ENCODE measurements at places on chromosomes 2 and 18.

- DNase-seq: no peak
Measured at GRCh38 chr2:158498749-158499136, 42.0 kb downstream of the PKP4 start.

DNA sequence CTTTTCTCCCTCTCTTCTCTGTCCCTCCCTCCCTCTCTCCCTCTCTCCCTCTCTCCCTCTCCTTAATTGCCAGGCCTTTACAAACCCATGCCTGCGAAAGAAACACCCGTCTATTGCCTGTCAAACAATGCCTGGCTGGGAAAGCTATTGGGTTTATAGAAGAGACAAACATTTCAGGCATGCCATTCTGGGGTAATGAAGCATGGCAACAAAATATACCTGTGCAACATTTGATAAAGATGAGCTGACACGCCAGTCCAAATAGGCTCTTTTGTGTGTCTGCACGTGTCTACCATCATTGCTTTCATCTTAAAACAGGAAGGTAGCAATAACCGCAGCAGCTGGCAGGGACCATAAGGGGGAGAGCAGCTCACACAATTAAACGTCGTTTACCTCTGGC is 282.1 kb downstream of the ZNF516 start:
- no peak for DNase-seq

GRCh38 chr18:3593381-3593903 is 143.5 kb downstream of the TGIF1 start:
- no peak for DNase-seq

GRCh38 chr2:64982311-64982857 is 6.8 kb upstream of the SLC1A4 start:
- DNase-seq: no peak

DNA sequence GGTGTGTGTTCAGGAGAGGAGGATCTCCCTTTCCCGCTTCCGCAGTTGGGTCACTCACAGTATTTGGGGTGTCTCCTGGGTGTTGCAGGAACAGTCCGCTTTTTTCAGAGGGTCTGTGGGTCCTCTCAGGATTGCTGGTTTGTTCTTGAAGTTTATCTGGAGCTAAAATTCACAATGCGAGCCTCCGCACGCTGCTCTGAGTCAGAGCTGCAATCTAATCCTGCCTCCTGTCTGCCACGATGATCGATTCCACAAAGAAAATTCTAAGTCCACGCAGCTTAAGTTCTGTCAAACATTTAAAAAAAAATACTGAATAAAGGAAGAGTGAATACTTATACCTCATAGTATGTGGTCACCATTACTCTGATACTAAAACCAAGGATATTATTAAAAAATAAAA is 76.5 kb downstream of the RAD51AP2 start:
- no peak for DNase-seq

DNA sequence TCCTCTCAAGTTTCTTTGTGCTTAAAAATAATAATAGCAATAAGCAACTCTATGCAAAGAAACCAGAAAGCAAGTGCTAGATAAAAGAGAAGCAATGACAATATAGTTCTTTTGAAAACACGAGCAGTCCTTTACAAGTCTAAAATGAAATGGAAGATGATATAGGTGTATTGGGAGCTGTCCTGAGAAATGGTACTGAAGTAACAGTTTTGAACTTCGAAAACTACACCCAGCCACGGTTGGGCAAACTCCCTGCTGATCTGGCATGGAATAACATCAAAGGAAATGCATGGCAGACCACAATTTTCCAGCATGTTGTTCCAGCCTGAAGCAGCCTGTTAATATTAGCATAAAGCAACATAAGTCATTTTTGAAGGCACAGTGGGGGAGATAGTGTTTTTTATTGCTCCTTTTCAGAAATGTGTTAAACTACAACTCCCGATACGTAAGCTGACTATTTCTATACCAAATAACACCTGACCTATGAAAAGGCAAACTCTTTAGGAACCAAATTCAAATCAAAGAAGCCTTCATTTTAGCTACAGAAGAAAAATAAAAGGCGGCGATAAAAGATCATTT is 596.1 kb upstream of the KLHL29 start:
- DNase-seq: no peak

DNA sequence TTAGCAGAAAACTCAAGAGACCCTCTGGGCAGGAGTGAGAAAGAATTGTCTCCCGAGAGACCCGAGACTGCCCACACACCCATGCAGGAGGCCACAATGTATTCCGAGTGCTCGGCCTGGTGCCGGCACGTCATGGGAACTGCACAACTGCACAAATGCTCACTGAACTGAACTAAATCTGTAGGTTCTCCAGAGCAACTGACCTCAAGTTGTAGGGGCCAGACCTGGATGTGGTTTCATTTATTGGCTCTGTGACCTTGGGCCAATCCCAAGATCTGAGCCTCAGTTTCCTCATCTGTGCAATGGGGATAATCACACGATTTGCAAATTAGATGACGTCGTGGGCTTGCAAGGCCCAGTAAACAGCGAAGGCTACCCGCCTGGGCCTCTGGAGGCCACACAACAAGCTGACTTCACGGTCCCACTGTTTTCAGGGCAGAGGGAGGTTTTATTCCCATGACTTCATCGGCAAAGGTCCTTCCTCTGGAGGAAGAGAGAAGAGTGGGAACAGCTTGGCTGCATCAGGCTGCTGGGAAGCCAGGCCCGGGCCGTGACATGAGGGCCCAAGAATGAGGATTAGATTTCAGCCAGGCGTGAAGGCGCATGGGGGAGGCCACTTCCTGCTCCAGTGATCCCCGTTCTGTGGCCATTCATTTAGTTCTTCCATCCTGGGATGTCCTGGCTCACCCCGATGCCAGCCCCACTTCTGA is 3.6 kb upstream of the ERFE start:
- peak; percentile 85 for DNase-seq

DNA sequence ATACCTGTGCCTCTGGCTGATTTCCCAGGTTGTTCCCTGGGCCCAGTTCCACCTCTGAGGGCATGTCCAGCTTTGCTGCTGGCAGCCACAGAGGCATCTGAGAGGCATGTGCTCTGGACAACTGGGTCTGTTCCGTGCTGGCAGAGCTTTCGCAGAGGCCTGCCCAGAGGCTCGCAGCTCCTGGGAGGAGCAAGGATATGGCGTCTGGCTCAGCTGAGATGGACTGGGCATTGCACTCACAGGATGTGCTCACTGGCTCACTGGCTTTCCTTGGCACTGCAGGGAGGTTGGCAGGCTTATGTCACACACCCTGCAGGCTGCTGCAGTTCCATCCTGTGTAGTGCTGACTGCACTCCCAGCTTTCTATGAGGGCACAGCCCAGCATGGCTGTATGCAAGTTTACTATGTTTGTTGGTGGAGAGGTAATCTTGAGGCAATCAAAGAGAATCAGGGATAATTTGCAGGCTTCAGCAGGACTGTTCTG is 172.3 kb downstream of the PRKCE start:
- DNase-seq: no peak

- DNase-seq: no peak
Measured at GRCh38 chr18:43539862-43540261, 262.6 kb upstream of the SYT4 start.

GRCh38 chr2:10046931-10047330 is 3.6 kb downstream of the KLF11 start:
- no peak for DNase-seq

- DNase-seq: peak; percentile 46
Measured at GRCh38 chr2:36450466-36451196, 95.1 kb downstream of the CRIM1 start.

- DNase-seq: peak; percentile 33
Measured at GRCh38 chr2:237254911-237255578, 158.9 kb downstream of the COL6A3 start.

GRCh38 chr2:44273596-44273995 is 1.7 kb upstream of the SLC3A1 start:
- no peak for DNase-seq
